Purkinje cell (primary cell): ENCODE measurements at places on chromosomes 2 and 18. TPM values are rescaled to one million over a fixed set of nuclear protein-coding genes. Genes with fewer than 3 reads are reported as not detected.

KIF3C gene
- polyA plus RNA-seq = 65.3 and 81.1 TPM in 2 replicates

FLACC1 gene
- polyA plus RNA-seq = 0.88 and 1.1 TPM in 2 replicates

DLGAP1 gene
- 109 and 112 TPM in 2 replicates for polyA plus RNA-seq

CROCC2 gene
- polyA plus RNA-seq = not detected in 2 replicates

TMEM37 gene
- polyA plus RNA-seq = not detected in 2 replicates

ANKRD29 gene
- 27.0 and 30.2 TPM in 2 replicates for polyA plus RNA-seq

SMAD2 gene
- polyA plus RNA-seq = 32.9 and 33.6 TPM in 2 replicates
